ENCODE measurements at places on chromosomes 13 and 19.

DNA sequence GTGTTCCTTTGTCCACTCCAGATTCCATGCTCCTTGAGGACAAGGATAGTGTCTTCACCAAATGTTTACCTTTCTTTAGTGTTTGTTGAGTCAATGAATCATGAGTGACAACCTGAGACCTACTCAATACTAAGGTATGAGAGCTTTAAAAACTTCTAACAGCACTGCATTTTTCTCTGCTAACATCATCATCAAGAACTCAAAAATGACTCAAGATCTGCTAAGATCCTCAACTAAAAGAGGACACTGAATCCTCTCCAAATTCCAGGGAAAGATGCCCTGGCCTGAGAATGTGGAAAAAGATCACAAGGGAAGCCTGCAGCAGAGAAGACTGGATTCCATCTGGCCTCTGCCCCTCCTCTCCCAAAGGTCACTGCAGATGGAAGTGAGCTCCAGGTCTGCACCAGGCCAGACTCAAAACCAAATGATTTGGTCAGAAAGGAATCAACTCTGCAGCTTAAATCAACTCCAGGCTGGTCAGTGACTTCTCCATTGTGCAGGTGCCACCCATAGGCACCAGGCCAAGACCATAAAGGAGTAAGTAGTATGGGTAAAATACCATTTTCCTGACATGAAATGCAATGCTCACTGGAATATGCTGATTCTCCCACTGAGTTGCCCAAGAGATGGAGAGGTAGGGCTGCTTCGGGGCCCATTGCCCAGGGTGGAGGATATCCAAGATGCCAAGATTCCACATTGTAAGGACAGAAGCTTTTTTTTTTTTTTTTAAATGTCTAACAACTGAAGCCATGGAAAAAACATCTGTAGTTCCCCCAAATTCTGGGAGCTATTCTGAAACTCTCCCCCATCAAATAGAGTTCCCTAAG lies 89.5 kb upstream of the DOCK9 start:
- no peak for DNase-seq

- DNase-seq = no peak
These were observed 1.8 kb downstream of the CDX2 start for GRCh38 chr13:27967203-27967735.

DNA sequence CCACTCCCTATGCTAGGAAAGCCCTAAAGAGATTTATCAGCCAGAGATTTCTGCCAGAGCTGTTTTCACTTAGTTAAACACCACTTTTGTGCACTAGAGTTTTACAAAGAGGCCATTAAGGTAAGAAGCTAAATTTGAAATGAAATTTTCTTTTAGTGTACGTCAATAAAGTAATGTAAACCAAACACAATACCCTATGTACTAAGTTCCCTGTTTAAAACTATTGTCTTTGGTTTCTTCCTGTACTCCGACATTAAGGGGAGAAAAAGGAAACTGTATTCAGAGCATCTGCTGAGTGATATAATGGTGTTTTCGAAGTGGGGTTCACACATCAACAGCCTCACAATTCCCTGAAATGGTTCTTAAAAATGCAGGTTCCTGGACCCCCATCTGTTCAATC lies 40.7 kb upstream of the STARD13 start:
- no peak for DNase-seq

DNA sequence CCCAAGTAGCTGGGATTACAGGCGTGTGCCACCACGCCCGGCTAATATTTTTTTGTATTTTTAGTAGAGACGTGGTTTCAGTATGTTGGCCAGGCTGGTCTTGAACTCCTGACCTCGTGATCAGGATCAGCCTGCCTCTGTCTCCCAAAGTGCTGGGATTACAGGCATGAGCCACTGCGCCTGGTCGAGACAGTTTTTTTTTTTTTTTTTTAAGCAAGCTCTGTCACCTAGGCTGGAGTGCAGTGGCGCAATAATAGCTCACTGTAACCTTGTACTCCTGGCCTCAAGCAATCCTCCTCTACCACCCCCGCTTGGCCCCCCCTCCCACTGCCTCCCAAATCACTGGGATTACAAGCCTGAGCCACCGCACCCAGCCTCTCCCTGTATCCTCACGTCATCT lies 6.4 kb upstream of the MAP2K7 start:
- no peak for DNase-seq

- DNase-seq = peak; percentile 44
These were observed 30.0 kb upstream of the TPT1 start for GRCh38 chr13:45370922-45371406.

DNA sequence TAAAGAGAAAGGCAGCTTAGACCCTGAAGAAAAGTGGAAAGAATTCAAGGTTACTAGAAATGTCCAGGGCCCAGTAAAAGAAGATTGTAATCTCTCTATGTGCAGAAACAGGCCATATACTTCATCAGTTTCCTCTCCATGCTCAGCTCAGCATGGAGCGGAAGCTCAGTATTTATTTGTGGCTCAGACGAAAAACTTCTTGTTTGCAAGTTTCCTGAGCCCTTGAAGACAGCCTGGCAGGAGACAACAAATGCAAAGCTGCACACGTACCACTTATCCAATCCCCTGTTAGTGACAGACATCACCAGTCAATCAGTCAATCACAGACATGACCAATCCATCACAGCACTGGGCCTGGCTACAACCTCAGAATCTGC lies 8.1 kb upstream of the KLF2 start:
- DNase-seq = no peak

GRCh38 chr19:7665076-7665475 lies 3.8 kb upstream of the RETN start:
- DNase-seq = no peak

DNA sequence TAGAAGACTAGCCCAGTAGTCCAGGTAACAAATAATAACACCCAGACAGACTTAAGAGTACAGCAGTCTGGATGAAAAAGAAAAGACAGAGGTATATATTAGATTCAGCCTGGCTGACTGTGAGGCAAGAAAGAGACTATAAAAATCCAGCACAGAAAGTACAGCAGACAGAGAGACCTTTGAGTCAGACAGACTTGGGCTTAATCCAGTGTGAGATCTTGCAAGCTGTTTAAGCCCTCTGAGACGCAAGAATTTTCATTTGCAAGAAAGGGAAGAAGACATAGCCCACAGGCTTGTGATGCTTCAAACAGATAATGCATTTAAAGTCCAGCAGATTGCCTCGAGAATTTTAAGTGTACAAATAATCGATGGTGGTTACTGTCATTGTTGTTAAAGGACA lies 471.4 kb downstream of the LIG4 start:
- DNase-seq = no peak

- DNase-seq = no peak
These were observed 77.3 kb upstream of the MCF2L start for GRCh38 chr13:112891477-112892401.

GRCh38 chr13:24251525-24251924 lies 57.9 kb upstream of the C1QTNF9 start:
- peak; percentile 69 for DNase-seq

DNA sequence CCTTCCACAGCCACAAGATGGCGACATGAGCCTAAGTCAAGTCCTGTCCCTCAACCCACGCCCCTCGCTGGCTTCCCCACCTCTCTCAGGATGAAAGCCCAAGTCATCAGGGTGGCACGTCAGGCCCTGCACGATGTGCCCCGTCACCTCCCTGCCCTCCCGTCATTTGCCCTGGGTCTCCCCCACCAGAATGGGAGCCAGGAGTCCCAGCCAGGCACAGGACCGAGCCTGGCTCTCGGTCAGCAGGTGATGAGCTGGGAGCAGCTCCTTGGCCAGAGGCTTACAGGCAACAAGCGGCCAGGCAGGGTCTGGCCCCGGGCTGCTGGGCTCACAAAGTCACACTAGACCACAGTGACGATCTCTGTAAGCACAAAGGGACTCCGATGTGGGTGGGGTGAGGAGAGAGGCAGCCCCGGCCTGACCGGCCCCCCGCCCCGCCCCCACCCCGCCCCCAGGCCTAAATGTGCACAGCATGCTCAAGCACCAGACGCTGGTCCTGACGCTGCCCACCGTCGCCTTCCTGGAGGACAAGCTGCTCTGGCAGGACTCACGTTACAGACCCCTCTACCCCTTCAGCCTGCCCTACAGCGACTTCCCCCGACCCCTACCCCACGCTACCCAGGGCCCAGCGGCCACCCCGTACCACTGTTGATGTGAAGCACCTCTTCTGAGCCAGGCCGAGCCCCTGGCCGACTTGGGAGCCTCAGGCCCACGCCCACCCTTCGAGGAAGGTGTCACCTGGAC lies 7.3 kb downstream of the MRPL4 start:
- peak; percentile 94 for DNase-seq

GRCh38 chr13:79939689-79940088 lies 401.2 kb downstream of the SPRY2 start:
- DNase-seq = no peak

- DNase-seq = no peak
These were observed 22.0 kb downstream of the MBNL2 start for GRCh38 chr13:97243915-97244781.

- no peak for DNase-seq
These were observed 10.5 kb downstream of the PMIS2 start for GRCh38 chr19:35596366-35596999.

- peak; percentile 8 for DNase-seq
These were observed 58.0 kb downstream of the PIBF1 start for GRCh38 chr13:72839831-72840426.

DNA sequence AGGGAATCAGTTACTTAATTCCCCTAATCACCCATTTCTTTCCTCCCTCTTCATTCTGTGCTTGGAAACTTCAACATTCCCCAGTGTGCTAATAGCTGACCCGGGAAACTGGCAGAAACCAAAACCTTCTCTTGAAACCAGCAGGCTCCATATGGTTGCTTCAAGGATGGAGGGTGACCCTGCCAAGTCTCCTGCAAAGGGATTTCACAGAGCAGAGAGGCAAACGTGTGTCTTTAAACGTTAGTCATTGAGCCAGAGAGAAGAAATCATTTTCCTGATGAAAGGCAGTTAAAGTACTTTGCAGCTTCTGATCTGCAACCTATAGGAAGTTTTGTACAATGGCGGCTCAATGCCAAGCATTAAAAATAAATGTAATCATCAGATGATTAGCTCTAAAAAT lies 220.9 kb downstream of the POU4F1 start:
- no peak for DNase-seq

GRCh38 chr13:33053397-33054066 lies 37.3 kb downstream of the KL start:
- no peak for DNase-seq

GRCh38 chr19:1748115-1748872 lies 5.0 kb upstream of the ONECUT3 start:
- DNase-seq = no peak

DNA sequence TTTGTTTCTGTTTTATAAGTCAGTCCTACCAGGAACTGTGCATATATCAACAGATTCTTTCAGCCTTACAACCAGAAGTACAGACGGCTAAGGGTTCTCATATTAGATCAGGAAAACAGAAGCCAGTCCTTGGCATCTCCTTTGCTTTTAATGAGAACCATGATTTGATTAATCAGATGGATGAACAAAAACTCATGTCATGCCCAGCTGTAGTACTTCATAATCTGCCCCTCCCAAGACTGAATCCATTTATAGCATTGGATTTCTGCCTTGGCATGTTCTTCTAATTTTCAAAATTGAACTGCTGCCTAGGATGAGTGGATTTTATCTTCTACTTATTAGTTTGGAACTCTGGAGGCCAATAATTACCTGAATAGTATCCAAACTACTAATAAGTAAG lies 617.2 kb downstream of the SLITRK5 start:
- DNase-seq = no peak

DNA sequence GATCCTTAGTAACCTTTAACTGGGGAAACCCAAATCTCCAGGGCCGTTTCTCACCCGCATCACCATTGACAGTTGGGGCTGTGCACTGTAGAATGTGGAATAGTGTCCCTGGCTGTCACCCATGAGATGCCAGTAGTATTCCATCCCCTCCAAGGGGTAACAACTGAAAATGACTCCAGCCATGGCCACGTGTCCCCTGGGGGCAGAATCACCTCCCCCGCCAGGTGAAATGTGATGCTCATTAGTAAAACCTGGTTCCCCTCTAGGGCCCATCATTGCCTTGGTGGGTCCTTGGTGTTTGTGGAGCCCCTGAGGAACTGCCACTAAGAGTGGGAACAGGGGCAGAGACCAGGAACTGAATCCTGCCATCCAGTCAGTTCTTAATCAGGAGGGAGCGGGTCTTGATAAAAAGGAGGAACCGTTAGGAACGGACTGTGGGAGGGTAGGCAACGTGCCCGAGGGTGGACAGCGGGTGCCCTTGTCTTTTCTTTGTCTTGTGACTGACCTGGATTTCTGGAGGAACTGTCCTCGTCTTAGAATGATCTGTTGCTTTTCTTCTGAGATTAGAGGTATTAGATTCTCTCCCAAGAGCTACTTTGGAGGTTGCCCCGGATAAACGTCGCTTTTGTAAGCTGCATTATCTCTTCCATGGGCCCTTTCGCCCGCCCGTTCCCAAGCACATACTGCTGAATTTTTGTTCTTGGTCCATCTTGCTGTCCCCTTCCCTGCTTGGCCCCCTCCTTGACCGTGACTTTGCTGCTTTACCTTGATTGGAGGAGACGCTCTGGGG lies 3.5 kb downstream of the MYO9B start:
- DNase-seq = no peak

DNA sequence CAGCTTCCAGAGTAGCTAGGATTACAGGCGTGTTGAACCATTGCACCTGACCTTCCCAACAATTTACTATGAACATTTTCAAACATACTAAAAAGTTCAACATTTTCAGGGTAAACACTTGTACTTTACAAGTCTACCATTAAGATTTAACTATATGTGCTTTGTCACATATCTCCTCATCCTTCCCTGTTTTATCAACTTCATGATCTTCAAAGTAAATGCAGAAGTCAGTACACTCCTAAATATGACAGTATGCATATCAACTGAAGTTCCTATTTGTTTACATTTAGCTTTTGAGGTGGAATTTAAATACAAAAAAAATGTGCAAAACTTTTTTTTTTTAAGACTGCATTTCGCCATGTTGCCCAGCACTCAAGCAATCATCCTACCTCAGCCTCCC lies 18.5 kb downstream of the LNX2 start:
- DNase-seq = no peak

DNA sequence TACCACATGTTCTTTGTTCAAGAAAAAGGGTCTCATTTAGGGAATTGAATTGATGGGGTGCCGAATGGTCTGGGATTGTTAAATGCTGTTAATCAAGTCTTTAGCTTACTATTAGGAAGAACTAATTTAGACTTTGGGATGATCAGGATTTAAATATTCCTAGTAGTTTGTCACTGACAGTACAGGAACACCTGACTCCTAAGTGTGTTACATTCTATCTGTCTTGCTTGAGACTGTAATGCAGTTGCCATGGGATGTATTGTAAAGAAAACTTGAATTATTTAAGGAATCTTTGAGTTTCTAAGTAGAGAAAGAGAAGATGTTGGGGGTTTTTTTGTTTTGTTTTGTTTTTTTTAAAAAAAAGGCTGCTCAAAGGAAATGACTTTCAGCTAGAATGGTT lies 17.8 kb upstream of the KCTD4 start:
- no peak for DNase-seq

- DNase-seq = no peak
These were observed 73.0 kb downstream of the IPO5 start for GRCh38 chr13:98026457-98026857.

DNA sequence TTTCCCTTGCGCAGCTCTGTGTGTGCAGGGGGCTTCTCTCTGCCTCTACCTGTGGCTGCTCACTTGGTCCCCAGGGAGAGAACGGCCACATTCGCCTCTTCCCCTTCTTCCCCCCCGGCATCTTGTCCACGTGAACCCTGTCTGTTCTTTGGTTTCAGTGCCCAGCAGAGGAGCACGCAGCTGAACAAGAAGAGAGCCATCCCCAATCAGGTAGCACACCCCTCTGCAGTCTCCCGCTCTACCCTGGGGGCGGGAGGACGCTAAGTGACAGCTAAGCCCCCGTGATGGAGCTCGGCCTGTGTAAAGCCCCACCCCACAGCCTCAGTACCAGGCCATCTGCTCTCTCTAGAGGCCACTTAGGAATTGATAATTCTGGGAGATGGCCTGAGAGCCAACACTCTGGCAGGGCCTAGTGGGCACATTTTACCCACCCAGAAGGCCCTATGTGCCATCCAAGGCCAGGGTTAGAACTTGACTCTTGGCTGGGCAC lies 30.2 kb downstream of the TMED1 start:
- DNase-seq = no peak

Data from stimulated activated CD4-positive, alpha-beta T cell treated with anti-CD3 and anti-CD28 coated beads, Interleukin-4, amount 100 ng/mL, for 48 hours (primary cell).